AG09319 (cell line): ENCODE measurements at places on chromosomes 4 and X.

DNA sequence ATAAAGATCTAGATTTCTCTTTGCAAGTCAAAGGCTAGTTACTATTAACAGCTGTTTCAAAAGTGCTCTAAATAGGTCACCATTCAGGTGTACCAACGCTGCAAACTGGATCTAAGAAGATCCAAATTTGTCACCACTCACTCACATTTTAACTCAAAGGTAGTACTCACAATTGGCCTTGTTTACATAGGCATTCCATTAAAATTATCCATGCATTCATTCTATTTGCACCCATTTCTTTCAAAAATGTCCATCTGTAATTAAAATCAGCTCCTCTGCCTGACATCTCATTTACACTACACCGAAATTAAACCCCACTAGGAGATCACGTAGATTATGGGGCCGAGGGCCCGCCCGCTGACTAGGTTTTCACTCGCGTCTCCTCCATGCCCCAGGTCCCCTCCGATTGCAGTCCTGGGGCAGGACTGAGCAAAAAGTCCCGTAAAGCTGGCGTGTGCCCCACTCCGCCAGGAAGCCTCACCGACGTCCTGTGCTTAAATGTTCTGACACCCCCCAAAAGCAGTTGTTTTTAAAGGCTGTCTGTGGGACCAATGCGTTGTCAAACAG lies 1.3 kb upstream of the ING2 start:
- no peak for DNase-seq

GRCh38 chr4:19655666-19656065 lies 596.0 kb upstream of the SLIT2 start:
- DNase-seq = no peak

DNA sequence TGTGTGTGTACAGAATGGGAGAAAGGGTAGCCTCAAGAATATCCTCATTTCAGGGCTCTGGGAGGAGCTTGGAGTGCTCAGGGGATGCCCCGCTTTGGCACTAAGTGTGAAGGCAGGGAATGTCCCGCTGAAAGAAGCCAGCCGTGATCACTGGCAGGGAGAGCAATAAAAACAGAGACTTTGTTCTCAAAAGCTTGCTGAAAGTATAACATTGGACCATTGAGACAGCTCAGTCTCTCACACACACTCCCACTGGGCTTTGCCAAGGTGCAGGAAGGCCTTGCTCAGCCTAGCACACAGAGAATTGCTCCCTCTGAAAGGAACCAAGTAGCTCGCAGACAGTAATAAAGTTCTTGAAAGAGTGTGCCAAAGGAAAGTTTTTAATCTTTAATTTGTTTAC lies 143.8 kb upstream of the SLITRK2 start:
- no peak for DNase-seq

DNA sequence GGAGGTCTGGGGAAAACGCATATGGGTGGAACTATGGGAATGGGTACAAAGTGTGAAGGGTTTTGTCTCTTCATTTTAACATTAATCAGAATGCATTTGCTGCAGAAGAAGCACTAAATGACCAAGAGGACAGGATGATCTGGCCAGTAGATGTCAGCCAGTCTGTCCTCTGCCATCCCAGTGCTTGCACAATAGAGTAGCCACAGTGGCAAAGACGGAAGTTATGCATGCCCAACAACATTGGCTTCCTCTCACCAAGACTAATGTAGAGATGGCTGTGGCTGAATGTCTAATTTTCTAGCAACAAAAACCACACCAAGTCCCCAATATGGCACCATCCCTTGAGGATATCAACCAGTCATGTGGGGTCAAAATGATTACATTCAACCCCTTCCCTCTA lies 45.0 kb upstream of the ARHGEF6 start:
- no peak for DNase-seq

DNA sequence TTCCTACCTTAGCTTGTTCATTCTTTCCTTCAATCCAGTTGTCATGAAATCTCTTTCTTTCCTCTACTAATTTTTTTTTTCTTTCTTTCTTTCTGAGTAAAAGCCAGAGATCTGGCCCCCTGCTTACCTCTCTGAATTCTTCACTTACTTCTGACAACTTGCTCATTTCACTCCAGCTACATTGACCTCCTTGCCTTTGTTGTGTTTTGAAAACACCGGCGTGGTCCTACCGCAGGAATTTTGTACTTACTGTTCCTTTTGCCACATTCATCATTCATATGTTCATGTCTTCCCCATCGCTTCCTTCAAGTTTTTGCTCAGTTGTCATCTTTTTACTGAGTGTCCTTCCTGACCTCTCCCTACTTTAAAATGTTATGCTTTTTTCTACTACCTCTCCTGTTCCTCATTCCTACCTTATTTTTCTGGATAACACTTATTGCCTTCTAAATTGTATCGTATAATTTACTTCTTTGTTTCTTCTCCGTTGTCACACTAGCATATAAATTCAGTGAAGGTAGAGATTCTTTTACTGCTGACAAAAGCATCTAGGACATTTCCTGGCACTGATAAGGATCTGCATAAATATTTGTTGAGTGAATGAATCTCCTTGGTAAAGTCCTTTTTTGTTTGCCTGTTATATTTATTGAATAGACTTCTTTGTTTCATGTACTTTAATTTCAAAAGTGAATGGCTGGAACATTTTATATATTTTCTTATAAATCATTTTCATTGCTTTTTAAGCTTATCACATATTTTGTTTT lies 74.4 kb downstream of the NFKB1 start:
- DNase-seq = no peak

GRCh38 chrX:141668371-141668770 lies 30.2 kb downstream of the SPANXD start:
- no peak for DNase-seq

- no peak for DNase-seq
These were observed 3.3 kb upstream of the HPGDS start for GRCh38 chr4:94345969-94346368.

- no peak for DNase-seq
These were observed 162.9 kb upstream of the DIPK2B start for GRCh38 chrX:45363596-45363995.

GRCh38 chr4:97367878-97368277 lies 775.4 kb downstream of the STPG2 start:
- no peak for DNase-seq

- DNase-seq = no peak
These were observed 145.6 kb downstream of the RAP1GDS1 start for GRCh38 chr4:98406819-98407218.

- DNase-seq = no peak
These were observed 39.4 kb downstream of the LDB2 start for GRCh38 chr4:16859031-16859430.

DNA sequence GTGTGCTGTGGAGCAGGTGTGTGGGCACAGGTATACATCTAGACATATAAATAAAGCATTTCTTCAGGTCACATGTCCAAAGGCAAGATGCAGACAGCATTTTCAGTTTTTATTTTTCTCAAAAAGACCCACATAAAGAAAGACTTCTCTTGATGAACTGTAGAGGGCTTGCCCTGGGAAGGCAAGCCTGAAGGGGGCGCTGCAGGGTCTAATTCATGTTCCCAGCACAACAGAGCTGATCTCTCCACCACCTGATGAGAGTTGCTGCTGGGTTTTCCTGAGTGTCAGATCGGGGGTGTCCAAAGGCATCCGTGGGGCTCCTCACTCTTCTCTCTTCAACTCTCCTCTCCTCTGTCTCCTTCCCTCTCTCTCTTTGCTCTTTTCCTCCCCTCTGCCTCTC lies 26.6 kb downstream of the ADRA2C start:
- DNase-seq = no peak

- DNase-seq = no peak
These were observed 104.1 kb downstream of the C4orf51 start for GRCh38 chr4:145784036-145784435.

DNA sequence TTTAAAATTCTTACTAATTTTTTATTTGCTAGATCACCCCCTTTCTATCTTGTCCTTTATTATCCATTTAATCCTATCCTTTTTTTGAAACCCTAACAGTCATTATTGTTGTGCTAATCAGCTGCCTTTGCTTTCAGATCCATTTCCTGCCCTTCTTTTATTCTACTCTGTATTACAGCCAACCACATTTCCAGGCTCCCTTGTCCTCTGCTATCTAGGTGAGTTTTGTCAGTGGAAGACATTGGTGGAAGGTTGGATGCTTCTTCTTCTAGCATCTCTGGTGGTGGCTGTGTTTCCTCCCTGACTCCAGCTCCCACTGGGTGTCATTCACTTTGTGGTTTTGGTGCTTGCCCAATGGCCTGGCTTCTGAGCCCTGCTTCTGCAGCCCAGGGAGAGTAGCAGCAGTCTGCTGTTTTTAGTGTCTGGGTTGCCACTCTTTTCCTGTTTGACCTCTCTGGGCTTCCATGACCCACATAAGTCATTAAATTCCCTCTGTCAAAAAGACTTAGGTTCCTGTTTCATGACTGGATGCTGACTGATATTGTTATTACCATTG lies 225.2 kb upstream of the PGRMC2 start:
- no peak for DNase-seq

DNA sequence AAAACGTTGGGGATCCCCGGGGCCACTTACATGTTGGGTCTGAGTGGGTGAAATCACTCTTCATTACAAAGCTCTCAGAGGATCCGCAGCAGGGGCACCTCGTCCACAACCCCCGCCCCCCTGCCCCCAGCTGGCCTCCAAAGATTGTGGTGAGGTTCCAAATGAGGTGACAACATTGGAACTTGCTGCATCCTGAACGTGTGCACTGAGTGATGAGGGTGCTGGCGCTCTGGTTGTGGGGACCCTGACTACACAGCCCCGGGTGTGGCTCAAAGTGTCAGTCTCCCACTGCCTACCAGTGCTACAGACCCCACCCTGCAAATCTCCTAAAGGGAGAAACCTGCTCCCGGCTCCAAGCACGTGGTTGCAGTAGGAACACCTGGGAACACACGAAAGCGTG lies 111.9 kb downstream of the PHKA2 start:
- DNase-seq = no peak

DNA sequence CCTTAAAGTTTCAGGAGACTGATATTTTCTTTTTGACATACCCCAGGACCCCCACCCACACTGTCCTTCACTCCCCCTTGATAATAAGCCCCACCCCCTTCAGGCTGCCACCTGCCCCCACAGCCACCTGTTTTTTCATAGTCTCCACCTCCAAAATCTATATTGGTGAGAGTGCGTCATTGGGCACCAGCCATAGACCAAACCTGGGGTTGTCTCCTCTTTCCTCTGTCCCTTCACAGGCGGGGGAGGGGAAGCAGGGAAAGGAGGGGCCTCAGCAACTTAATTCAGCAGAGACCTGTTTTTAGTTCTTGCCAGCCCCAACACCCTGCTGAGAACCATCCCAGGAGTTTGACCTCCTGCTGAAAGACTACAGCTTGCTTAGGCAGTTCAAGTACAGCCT lies 1.1 kb downstream of the ARHGAP36 start:
- DNase-seq = no peak

- DNase-seq = no peak
These were observed 52.9 kb upstream of the LIMCH1 start for GRCh38 chr4:41485041-41485440.

GRCh38 chr4:8283161-8283560 lies 13.6 kb downstream of the HTRA3 start:
- DNase-seq = no peak

- DNase-seq = no peak
These were observed 11.1 kb upstream of the SYP start for GRCh38 chrX:49211074-49211473.

- DNase-seq = no peak
These were observed 47.8 kb upstream of the CAMK2D start for GRCh38 chr4:113809311-113809710.
